ENCODE measurements at places on chromosomes 16 and 17.

DNA sequence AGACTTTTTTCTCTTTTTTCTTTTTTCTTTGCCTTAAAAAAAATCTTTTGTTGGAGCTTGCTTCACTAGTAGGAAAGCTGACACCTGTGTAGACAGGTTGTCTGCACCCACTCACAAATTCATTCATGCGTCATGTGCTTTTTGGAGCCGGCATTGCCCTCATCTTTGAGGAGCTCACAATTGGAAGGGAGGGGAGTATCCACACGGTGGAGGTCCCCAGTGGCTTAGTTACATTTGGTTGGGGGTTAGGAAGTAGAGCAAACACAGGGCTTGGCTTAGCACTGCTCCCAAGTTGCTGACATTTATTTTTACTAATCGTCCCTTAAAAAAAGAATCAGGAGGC lies 18.7 kb upstream of the MEIOB start:
- no peak for DNase-seq

GRCh38 chr16:85152414-85153030 lies 40.2 kb upstream of the CIBAR2 start:
- DNase-seq, result no peak

- no peak for DNase-seq
Measured at GRCh38 chr17:37744633-37744927, 279 bp downstream of the HNF1B start.

DNA sequence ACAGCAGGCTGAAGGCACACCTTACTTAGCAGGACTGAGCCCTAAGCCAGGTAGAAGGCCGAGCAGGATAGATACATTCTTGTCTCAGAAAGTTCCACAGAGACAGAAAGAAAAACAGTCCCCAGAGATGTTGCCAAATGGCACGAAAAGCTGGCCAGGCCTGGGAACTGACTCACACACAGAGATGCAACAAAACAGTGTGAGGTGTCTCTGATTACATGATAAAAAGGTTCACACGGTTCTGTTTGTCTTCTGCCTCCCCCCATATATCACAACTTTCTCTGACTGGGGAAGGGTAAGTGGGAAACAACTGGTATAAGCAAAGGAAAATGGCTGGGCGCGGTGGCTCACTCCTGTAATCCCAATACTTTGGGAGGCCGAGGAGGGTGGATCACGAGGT lies 1.7 kb downstream of the WBP2 start:
- no peak for DNase-seq

Measured in MV-4-11 (cell line).